Omental fat pad (tissue), 4 donors: ENCODE measurements at places on chromosomes 3 and 15. TPM values are rescaled to one million over a fixed set of nuclear protein-coding genes. Genes with fewer than 3 reads are reported as not detected.

- no peak for DNase-seq
Measured at GRCh38 chr3:172581757-172582166, 58.5 kb upstream of the TNFSF10 start.

DNA sequence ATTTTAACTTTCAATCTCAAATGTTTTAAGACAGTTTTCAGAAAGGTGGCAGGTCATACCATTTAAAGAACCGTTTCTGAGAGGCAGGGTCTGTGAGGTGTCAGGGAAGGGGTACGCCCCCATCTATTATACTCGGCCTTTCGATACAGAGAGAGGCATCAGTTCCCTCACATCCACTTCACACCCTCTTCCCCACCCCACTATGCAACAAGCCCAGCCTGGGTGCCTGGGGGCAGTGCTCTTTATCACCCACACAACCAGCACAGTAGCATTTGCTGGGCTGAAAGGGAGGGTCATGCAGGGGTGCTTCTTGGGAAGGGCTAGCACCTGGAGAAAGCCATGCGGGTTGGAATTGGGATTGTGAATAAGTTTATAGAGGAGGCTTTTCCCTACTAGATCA, 56.0 kb upstream of the KCNMB2 start:
- DNase-seq = no peak

DNA sequence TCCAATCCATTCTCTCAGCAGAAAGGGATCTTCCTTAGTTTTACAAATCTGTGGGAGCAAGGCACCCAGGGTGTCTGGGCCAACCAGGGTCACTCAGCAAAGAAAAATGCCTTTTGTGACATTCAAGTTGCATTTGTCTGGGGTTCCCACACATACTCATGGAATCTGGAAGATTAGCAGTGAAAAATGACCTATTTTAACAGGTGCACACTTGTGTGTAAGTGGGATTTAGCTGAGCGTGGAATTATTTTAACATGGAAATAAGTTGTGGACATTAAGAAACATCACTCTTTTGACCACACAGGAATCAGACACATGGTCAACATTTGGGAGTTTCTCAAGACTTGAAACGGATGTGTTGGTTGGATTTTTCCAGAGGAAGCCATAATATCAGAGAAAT, 234.9 kb downstream of the OPA1 start:
- no peak for DNase-seq

Gene ADAMTS9
- total RNA-seq = 258 TPM

Gene SLC24A5
- total RNA-seq = not detected

Gene GOLGA8G
- not detected for total RNA-seq
